ENCODE measurements at places on chromosomes 5 and 9.
A peak's percentile ranks its signal among the peaks of the same experiment; 100 is the strongest.

DNA sequence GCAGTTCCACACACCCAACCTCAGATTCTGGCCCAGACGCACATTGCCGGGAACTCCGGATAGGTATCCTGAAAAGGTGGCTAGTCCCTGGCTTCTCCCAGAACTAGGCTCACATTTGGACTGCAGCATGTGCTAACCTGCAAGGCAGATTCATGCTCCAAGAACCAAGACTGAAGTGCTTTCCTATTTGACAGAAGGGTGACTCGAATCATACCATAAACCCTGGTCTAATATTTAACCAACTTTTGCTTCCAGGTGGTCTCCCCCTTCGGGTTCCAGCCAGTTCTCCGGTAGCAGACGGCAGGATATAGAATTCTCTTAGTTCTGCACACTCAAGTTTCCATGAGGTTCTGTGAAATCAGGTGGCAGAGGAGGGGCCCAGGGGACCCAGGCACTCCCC lies 7.6 kb downstream of the PTGES start:
- DNase-seq = no peak

GRCh38 chr9:124551472-124552272 lies 44.5 kb upstream of the NR5A1 start:
- DNase-seq = peak; percentile 33

- no peak for DNase-seq
Measured at GRCh38 chr9:85009251-85009650, 339.7 kb downstream of the NTRK2 start.

GRCh38 chr5:171986772-171987171 lies 19.7 kb downstream of the FBXW11 start:
- DNase-seq = no peak

DNA sequence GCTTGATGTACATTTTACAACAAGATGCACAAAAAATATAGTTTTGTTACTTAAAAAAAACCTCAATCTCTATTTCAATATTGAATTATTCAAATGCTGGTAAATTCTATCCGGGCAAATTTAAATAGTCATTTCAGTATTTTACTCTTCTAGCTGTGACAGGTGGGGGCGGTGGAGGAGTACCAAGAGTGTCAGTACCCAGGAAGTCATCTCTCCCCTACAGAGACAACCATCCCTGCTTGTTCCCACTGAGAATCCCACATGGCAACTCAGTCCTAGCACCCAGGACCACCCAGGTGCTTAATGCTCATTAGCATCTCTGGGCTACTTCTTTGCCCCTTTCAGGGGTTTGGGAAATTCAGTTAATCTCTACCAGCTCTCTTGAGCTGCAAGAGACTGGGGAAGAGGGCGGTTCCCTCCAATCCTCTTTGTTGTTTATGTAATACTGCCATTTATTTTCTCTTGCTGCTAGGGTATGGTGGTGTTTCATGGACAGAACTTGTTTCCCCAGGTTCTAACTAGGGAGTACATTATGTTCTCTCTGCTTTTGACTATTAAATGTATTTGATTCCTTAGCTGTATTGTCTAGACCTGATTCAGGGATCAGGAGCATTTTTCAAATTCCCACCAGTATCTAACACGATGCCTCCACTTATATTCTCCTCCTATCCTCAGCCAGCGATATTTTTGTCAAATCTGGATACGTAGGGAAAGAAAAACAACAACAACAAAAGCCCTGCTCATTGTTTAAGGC lies 122.5 kb downstream of the CDH18 start:
- DNase-seq = no peak

DNA sequence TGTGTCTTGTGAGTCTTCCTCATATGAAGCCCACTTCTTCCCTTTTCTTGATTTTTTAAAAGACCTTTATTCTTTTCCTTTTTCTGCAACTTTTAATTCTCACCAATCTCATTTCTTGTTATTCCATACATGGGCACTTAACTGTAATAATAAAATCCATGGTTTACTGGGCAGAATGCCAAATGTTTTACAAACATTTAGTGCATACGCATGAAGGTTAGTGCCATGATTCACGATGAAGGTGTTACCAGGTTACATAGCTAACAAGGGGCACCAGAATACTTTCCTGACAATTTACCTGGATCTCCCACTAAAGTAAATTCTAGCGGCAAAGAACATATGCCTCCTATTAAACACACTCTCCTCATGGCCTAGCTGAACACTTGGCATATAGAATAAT lies 28.5 kb downstream of the MAN2A1 start:
- DNase-seq = no peak

- no peak for DNase-seq
Measured at GRCh38 chr5:39021413-39021812, 52.8 kb downstream of the RICTOR start.

- DNase-seq = no peak
Measured at GRCh38 chr5:116404016-116404415, 170.6 kb downstream of the SEMA6A start.
